ENCODE measurements at places on chromosomes 6 and 20. TPM values are rescaled to one million over a fixed set of nuclear protein-coding genes. Genes with fewer than 3 reads are reported as not detected.

The NEU1 gene
- 33.3 TPM for total RNA-seq

The FUT9 gene
- total RNA-seq: not detected

The TUBB1 gene
- not detected for total RNA-seq

The C20orf144 gene
- 0.16 TPM for total RNA-seq

The FRMD1 gene
- total RNA-seq: not detected

Data from hair follicular keratinocyte (primary cell).